Activated naive CD8-positive, alpha-beta T cell treated with anti-CD3 and anti-CD28 coated beads for 36 hours (primary cell): ENCODE measurements at places on chromosomes 5 and 9. TPM values are rescaled to one million over a fixed set of nuclear protein-coding genes. Genes with fewer than 3 reads are reported as not detected.

DNA sequence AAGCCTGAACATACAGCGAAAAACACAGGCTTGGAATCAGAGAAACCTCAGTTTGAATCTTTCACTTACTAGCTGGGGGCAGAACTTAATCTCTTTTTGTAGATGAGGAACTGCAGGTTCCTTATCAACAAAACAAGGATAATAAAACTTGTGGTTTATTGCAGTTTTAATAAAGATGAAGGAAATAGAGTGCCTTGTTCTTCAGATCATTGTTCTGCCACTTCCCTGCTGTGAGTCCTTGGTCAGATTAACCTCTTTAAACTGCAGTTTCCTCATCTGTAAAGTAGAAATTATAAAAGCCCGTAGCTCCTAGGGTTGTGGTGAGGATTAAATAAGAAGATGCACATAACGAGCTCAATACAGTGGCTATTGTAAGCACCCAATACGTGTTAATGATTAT lies 57.4 kb downstream of the FEM1C start:
- DNase-seq = no peak

DNA sequence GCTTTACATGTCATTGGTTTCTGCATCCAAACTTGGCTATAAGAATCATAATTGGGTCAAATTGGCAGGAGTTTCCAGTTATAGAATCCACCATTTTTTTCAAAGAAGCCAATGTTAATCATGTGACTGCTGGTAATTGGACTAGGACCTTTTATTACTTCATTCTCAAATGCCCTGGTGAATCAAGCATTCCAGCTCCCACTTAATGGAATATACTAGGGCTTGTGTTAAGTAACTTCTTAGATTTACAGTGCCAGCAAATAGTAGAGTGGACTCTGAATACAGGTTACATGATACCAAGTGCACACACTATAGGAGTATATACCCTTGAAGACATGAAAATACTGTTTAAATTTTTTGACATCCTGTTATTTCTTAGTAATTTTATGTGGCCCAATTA lies 96.7 kb downstream of the NUDT12 start:
- no peak for DNase-seq

- peak; percentile 26 for DNase-seq
Observed at GRCh38 chr5:142618130-142618523, 67.8 kb downstream of the FGF1 start.

- DNase-seq = no peak
Observed at GRCh38 chr9:134536101-134536900, 105.3 kb upstream of the COL5A1 start.

GRCh38 chr9:92808726-92809451 lies 44.3 kb upstream of the BICD2 start:
- peak; percentile 73 for DNase-seq

GRCh38 chr9:107935931-107936330 lies 446.4 kb upstream of the KLF4 start:
- no peak for DNase-seq

Gene SLC4A9
- not detected for total RNA-seq

Gene PDE4D
- 40.7 TPM for total RNA-seq

Gene QRFP
- not detected for total RNA-seq

Gene SLC6A19
- not detected for total RNA-seq

Gene GPRIN1
- total RNA-seq = 1.5 TPM

Gene CD274
- 22.0 TPM for total RNA-seq

Gene MATR3
- 182 TPM for total RNA-seq

Gene HTR1A
- total RNA-seq = not detected

Gene TEK
- not detected for total RNA-seq
